NCI-H1092 treated with DMSO at 0.1 percent for 48 hours (cell line): ENCODE measurements at places on chromosomes 1 and 21.

- no peak for DNase-seq
These were observed 145.0 kb upstream of the ZC3H11B start for GRCh38 chr1:219757890-219758289.

DNA sequence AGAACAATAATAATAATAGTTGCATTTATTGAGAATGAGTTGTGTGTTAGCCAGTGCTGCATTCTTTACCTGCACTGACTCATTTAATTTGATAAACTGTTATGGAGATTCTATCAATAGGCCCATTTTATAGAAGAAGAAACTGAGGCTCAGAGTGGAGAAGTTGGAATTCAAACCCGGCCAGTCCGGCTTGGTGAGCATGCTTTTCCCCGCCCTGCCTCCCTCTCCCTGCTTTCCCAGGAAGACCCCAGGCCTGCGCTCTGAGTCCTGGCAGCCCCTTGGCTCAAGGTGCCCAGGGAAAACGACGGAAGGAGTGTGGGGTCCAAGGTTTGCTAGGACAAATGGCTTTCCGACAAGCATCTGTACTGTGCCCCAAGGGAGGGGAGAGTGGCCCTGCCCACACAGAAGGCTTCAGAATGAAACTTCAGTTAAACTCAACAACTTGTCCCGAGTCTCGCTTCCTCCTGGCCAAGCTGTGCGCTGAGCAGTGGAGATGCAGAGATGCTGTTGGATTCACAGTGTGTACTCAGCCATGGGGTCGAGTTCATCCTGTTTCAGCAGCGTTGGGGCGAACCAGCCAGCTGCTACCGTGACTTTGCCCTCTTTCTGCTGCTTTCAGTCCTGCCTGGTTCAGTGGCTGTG, 23.3 kb upstream of the PADI6 start:
- no peak for DNase-seq

DNA sequence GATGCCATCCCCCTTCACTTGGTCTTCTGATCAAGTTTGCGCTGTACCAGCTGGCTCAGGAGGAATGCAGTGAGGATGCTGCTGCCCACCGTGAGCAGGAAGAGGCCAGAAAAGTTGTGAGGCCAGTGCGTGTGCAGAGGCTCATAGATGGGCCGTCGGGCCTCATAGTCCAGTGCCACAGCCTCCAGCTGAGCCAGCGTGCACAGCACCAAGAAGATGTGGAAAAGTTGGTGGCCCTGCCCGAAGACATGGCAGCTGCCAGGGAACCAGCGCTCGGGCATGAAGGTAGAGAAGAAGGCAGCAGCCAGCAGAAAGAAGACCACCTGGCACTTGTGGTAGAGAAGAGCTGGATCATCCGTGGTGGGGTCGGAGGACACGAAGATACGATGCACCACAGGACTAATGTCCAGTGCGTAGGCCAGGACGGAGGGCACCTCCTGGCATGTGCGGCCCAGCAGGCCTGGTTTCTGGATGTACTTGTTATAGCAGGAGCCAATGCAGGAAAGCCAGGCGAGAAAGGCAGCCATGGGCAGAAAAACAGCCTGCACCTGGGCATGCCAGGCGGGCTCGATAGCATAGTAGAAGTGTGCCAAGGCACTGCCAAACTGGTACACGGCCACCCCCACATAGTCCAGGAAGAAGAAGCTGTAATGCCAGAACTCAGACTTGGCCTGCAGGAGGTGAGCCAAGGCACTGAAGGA, 3.7 kb upstream of the AUNIP start:
- no peak for DNase-seq

- DNase-seq: no peak
These were observed 483.0 kb downstream of the NCAM2 start for GRCh38 chr21:21481239-21481638.

GRCh38 chr1:103371234-103371633, 154.3 kb upstream of the RNPC3 start:
- no peak for DNase-seq

DNA sequence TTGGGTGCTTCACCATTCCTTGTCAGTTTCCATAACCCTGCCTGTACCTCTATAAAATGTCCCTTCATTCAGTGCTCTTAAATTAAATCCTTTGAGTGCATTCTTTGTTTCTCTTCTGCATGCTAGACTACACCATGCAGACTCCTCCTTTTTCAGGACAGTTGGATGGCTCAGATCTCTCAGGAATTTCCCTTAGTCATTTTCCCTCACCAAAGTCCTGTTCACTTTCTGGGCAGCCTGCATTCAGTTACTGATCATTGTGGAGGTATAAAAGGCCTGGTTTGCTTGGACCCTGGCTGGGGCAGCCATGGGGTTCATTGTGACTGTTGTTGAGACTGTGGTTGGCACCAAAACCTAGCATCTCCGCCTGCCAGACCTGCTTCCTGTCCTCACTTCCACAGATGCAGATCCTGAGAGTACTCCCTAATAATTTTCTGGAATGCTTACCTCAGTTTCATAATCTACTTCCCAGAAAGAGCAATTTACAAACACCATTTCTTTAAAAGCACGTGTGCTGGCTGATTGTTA, 88.4 kb downstream of the PDE4B start:
- no peak for DNase-seq

- no peak for DNase-seq
These were observed 25.4 kb upstream of the WDR26 start for GRCh38 chr1:224459966-224460365.

DNA sequence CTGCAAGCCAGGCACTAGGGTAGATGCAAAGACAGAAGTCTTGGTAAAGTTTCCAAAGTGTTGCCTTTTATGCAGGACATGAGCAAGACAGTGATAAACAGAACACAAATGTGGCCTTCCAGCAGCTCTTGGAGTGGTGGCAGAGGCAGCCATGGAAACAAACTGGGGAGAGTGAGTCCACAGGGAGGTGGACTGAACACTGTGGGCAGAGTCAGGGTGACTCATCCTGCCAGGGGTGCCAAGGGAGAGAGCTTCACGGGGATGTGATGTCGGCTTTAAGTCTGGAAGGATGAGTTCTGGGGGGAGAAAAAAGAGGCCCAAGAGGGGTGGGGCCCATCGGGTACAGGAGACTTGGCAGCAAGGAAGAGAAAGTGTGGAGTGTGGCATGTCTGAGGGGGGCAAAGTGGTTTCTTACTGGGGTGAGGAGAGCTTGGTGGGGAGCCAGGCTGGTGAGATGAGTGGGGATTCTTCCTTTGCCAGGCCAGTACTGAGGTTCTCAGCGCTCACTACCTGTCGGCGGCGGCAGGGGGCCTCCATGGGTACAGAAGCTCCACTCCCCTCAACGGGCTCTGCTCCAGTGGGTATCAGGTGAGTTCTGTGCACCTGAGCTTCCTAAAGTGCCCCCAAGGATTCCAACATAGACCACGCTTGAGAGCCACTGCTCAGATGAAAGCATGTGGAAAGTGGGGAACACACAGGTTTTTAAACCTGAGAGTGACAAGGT, 41.8 kb downstream of the KIAA0040 start:
- DNase-seq: no peak

GRCh38 chr1:220370041-220370700, 97.9 kb upstream of the RAB3GAP2 start:
- peak; percentile 73 for DNase-seq

- DNase-seq: no peak
These were observed 93.1 kb upstream of the BCAR3 start for GRCh38 chr1:93774707-93775106.

DNA sequence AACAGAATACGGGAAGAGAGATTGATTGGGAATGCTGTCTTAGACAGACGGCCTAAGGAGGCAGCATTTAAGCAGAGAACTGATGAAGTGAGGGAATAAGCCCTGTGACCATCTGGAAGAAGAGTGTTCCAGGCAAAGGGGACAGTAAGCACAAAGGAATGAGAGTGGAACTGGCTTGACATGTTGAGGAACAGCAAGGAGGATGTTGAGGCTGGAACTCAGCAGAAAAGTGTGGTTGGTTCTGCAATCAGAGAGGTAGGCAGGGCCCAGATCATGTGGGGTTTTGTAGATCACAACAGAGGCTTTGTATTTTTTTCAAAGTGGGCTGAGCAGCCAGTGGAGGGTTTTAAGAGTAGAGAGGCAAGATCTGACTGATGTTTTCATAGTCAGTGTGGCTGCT, 157.4 kb downstream of the DNM3 start:
- DNase-seq: no peak

GRCh38 chr1:26145041-26145959, 13.6 kb upstream of the FAM110D start:
- peak; percentile 88 for DNase-seq
